ENCODE measurements at places on chromosomes 7 and 10.

DNA sequence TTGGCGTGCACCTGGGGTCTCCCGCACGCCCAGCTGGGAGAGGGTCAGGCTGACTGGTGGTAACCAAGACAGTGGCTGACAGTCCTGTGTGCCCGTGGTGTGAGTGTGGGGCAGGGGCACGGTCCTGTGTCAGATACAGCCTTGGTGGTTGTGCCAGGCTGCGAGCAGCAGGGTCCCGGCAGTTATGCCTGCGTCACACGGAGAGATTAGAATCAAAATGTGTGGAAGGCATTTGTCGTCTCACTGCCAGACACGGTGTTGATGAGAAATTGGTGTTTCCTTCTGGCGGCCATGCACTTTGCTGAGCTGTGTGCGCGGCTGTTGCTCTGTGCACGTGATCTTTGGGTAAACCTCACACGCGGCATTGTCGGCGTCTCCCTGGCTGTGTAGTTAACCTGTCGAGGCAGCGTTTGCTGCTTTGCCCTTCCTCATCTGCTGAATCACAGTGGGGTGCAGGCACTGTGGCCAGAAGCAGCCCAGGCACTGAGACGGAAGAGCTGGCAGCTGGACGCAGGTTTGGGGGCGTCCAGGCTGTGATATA, 87.7 kb downstream of the NKX6-2 start:
- no peak for DNase-seq

DNA sequence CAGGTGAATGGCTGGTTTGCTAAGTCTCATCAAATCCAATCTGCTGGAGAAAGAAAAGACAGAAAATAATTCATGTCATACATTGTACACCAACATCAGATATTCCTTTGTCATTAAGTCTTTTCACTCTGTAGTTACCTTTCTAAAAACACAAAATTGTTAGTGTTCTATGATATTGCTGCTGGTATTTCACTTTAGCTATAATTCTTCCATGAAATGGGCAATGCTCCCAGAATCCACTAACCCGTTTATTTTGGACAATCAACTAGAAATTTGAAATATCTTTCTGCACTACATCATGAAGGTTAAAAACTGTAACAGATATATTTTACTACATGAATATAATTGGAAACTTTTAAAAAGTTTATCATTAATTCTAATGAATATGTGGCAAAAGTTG, 181.3 kb downstream of the C7orf25 start:
- DNase-seq, result no peak

DNA sequence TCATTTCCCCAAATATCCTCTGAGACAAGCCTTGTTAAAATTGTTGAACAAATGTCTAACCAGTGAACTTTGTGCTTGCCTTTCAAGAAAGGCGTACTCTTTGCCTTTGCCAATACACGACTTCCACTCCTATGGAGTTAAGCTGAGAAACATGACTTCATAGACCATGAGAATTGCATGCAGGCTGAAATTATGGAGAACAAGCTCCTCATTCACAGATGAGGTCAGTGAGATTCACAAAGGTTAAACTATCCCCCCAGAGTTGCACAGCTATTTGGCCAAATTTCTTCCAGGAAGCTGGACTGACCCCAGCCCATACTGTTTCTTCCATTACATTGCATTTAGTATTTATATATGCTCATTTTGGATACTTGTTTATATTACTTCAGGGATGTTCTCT, 221.4 kb upstream of the SEMA3C start:
- no peak for DNase-seq

GRCh38 chr10:6871128-6871527, 291.1 kb upstream of the PRKCQ start:
- DNase-seq, result no peak

DNA sequence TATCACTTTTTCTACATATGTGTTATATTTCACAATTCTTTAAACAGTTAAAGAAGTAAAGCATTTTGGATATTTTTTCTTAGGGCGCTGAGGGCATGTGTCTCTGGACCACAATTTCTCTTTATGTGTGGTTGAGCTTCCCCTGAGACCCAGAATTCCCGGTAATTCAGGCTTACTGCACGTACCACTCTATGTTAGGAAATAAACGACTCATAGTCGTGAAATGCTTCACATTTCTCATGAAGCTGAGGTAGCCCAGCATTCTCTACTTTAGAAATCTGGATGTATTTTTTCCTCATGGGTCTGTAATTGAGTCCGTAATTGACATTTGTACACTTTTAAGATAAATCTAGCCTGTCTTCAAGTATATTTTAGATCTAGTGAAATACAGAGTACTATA, 170.6 kb downstream of the FZD1 start:
- no peak for DNase-seq

- DNase-seq, result no peak
Measured at GRCh38 chr7:90246171-90246570, 1.2 kb downstream of the CFAP69 start.

- peak; percentile 49 for DNase-seq
Measured at GRCh38 chr10:32256613-32257437, 90.1 kb downstream of the EPC1 start.

GRCh38 chr7:157442993-157443831, 106.4 kb downstream of the DNAJB6 start:
- no peak for DNase-seq

DNA sequence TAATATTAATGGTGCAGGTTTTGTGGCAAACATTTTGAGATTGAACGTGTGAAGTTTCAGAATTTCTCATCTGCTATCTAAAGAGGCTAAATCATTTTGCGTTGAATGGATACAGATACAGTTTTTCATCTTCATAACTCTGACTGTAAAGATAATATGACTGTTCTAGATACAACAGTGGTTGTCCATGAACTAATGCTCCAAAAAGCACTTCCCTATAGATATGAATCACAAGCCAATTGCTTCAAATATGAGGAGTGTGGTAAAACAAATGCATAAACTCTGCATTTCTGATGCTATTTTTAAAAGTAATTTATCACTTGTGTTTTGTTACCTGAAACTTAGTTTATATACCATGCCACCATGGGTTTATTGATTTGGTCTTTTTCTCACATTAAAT, 750.1 kb downstream of the MAGI2 start:
- DNase-seq, result no peak

- no peak for DNase-seq
Measured at GRCh38 chr7:44277851-44278250, 47.5 kb downstream of the CAMK2B start.

- no peak for DNase-seq
Measured at GRCh38 chr10:113957013-113957412, 86.7 kb upstream of the ADRB1 start.

GRCh38 chr7:109246330-109247077, 676.8 kb downstream of the DNAJB9 start:
- no peak for DNase-seq

- DNase-seq, result no peak
Measured at GRCh38 chr10:5927306-5927705, 37.3 kb downstream of the FBH1 start.

DNA sequence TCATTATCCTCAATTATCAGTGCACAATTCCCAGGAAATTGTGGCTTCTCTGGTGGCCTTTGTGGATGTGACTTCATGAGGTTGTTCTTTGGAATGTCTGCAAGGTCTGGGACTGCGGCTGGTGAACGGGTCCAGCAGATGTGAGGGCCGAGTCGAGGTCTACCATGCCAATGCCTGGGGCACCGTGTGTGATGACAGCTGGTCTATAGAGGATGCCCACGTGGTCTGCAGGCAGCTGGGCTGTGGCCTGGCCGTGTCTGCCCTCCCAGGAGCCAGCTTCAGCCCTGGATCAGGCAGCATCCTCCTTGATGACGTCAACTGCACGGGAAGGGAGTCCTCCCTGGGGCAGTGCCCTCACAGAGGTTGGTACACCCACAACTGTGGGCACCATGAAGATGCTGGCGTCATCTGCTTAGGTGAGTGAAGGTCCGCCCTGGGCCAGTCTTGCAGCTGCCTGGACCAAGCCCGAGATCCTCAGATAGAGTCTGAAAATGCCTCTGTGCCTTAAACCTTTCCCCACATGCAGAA, 46.9 kb downstream of the CUZD1 start:
- no peak for DNase-seq
